RPMI8226 (cell line): ENCODE measurements at places on chromosomes 12 and 14.

GRCh38 chr12:93347054-93347785 is 30.5 kb upstream of the NUDT4 start:
- DNase-seq, result no peak

DNA sequence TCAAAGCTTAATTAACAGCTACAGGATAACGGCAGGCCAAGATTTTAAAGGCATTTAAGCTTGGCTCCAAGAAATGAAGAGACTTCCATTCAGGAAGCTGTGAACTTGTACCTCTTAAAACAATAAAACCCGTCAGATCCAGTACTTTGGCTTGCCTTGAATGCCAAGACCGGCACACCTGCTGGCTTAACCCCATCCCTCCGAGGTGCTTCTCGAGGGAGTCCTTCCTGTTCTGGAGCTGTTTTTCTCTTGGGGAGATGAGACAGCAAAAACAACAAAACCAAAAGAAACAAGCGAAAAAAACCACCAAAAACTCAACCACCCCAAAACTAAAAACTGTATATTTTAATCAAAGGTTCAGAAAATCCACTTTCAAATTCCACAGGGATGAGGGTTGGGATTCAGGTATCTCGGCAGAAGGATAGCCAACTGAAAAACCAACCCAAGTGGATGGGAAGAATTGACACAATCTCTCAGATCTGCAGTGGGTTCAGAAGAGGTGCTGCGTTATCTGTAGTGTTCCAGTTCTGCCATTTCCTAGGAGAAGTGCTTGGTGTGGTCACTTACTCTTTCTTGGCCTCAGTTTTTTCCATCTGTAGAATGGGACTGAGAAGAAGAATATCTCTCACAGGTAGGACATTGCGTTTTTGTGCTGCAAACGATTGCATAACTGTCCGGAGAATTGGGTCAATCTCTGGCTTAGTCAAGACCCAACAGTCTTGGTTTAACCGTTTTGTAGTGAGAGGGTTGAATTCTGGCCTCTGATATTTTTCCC is 420.1 kb downstream of the VRK1 start:
- no peak for DNase-seq

DNA sequence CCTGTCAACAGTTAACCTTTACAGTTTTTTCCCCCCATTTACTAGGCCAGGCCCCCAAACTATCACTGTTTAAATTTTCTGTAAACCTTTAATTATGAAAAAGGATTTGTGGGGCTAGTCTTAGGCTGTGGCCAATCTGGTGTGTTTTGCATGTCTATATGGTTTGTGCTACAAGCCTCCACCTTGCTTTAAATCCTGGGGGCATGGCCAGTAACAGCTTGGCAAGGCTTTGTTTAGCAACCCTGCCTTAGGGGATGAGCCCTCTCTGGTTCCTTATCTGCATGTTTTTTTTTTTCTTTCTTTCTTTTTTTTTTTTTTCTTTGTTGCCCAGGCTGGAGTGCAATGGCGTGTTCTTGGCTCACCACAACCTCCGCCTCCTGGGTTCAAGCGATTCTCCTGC is 102.7 kb downstream of the KCNMB4 start:
- no peak for DNase-seq

GRCh38 chr14:36998686-36999085 is 173.7 kb downstream of the SLC25A21 start:
- DNase-seq, result no peak

GRCh38 chr12:91091916-91092715 is 19.2 kb downstream of the LUM start:
- DNase-seq, result no peak

DNA sequence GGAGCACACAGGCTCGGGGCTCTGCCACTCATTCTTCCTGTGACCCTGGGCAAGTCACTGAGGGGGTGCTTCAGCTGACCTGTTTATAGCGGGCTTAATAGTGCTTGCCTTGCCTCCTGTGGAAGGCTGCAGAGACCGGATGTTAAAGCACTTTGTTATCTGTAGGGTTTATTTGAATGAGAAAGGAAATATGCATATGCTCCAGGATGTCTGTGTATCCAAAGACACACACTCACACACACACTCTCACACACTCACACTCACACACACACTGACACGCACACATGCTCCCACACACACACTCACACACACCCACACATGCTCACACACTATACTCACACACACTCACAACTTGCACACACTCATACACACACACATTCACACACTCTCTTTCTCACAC is 56.1 kb upstream of the DDX11 start:
- DNase-seq, result no peak

- DNase-seq, result peak; percentile 67
Measured at GRCh38 chr12:49195736-49196135, 6.9 kb upstream of the TUBA1A start.

GRCh38 chr12:95117178-95117599 is 43.8 kb upstream of the NR2C1 start:
- DNase-seq, result peak; percentile 79

DNA sequence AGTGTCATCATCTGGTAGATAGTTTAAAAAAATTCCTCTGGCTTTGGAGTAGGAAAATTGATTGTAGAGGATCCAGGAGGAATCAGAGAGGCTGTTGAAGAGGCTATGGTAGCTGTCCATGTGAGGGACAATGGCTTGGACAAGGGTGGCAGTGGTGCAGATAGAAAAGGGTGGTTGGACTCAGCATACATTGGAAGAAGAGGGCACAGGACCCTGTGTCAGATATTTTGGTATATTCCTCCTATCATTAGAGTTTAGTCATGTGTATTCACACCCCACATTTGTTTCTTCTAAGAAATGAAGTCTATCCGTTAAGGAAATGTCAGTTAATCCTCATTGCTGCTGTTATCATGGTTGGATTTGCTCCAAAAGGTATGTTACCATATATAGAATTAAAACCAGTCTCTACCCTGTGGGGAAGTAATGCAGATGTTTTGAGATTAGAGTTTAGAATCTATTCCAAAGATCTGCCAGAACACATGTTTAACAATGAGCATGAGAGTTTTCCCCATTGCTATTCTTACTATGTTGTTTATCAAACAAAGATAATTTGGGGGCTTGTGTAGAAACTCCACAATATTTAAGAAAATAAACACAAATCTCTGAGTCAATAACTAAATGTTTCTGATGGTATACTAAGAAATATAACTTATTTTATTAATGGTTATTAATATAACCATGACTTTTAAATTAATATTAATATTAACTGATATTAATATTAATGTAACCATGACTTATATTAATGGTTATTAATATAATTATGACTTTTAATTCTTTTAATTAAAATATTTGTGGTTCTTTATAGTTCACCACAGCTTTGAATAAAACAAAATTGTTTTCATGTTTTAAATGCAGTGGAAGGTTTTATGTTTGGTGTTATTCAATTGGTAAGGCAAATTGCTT is 80.9 kb downstream of the CRADD start:
- no peak for DNase-seq

DNA sequence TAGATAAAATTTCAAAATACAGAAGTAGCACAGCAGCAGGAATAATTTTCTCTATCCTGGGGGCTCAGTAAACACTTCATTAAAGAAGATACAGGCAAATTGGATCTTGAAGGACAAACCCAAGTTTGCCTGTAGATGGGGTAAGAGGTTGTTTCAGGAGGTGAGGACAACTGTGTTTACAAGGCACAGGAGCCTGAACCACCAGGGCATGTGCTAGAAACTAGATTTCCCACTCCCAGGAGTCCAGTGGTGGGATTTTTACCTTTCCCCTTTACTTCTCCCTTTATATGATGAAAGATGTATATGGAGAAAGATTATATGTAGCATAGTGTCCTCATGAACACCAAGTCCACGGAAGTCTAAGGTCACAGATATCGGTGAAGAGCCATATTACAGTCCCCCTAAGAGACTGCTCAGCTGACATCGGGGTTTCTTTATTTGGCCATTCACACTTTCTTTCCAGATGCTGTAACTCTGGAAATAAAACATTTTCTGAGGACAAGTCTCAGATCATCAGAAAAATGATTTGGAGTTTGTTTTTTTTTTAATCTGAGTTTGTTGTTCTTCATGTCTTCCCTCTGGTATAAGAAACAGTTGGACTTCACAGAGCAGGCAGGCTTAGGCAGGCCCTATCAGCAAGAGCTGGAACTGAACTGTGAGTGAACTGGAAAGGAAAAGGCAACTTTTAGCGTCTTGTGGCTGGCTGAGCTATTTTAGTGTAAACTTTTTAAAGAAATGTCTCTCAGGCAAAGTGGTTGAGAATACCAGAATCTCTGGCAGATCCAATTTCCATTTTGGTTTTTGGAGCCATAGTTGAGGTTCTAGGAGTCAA is 8.0 kb upstream of the EVL start:
- DNase-seq, result no peak

DNA sequence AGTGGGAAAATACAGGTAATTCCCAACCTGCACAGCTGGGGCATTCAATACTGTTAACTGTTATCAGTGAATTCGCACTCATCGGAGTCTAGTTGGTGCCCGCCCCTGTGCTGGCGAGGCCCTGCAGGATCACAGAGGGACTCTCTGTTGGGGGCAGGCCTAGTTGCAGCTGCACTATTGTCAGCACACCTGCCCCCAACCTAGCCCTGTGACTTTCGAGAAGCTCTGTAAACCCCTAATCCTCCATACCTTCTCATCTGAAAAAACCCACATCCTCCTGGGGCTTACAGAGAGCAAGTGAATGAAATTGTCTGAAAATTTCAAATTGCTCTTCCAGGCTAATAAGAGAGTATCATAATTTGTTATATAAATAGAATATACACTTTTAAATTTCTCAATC is 132.2 kb upstream of the NUDT4 start:
- DNase-seq, result no peak

DNA sequence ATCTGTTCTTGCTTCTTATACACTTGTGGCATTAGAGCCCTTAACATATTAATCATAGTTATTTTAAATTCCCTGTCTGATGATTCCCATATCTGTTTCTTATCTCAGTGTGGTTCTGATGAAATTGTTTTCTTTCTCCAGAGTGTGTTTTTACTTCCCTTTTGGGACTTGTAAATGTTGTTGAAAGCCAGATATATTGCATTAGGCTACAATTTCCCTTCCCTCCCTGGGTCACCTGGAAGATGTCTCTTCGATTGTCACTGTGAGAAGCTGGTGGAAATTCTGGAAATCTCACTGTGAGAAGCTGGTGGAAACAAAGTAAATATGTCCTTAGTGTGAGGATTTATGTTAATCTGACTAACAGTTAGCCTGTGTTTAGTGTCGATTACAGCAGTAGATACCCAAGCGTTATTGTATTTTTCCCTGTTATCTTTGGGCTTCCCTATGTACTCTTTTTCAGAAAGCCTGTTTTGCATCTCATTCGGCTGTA is 717.3 kb downstream of the TRHDE start:
- DNase-seq, result no peak

DNA sequence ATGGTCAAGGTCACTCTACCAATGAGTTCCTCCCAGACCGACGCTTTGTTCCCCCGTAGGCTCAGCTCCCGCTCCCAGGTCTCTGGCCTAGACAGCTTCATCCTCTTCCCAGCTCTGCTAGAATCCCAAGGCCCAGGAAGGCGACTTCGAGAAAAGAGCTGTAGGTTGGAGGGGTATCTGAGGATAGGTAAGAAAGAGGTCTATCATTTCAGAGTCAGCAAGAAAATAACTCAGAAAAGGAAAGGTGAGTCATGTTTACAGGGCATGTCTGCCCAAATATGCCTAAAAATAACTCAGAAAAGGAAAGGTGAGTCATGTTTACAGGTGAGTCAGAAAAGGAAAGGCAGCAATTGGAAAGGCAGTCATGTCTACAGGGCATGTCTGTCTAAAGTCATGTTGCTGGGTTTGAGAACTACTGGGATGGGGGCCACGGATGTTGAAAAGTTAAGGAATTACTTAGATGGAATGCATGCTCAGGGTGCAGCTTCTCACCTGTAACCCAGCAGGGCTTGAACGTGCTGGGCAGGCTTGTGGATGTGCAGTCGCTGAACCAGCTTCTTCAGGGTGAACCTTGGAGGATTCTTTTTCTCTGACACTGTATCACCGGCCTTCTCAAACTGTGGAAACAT is 12.2 kb downstream of the TEP1 start:
- peak; percentile 38 for DNase-seq

DNA sequence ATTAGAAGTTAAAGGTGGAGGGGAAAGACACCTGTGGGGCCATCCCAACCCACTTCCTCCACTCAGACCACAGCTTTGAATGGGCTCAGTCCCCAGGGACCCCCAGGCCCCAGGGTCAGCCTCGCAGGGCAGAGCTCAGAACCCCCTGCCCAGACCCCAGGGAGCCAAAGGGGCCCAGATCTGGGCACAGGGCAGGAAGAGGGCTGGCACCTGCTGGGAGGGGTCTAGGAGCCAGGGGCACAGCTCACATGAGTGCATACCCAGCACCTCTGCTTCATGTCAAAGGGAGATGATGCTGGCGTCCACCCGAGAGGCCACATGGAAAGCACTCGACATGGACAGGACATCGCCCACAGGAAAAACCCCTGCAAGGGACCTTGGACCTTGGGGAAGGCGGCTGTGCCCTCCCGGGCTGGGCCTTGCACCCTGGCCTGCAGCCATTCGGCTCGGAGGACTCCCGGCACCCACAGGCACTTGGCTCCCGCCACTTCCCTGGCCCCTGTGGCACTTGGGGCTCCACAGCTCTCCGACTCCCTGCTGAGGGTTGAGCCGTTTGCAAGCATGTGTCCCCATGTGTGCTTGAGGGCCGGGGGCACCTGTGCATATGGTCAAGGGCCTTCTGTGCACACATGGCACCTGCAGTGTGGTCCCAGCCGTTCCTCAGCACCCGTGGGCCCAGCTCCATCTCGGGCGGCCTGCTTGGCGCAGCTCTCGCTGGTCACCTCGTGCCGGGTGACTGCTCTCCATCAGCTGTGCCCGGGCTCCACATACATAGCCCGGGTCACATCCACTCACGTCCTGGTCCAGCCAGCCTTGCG is 7.8 kb upstream of the AMN start:
- DNase-seq, result no peak

DNA sequence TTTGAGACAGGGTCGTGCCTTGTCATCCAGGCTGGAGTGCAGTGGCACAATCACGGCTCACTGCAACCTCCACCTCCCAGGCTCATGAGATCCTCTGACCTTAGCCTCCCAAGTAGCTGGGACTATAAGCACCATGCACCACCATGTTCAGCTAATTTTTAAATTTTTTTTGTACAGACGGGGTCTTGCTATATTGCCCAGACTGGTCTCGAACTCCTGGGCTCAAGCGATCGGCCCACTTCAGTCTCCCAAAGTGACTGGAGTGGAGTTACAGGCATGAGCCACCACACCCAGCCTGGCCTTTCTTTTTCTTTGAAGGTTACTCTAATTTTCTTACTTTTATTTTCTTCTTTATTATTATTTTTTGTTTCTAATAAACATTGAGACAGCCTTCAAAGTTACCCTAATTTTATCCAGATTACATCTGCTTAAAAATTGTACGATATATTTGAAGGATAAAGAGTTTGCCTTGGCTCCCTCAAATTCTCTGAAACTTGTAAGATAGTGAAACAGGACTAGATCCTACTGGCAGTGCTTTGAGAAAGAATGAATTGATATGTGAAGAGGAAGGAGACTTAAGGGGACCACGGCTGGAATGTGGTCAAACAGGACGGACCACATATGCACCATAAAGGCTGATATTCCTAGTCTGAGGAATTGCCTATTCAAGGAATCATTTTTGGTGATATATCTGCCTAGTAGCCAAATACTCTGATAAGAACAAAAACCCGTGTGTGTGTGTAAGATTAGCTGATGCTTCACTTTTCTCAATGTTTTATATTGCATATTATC is 14.1 kb upstream of the SINHCAF start:
- DNase-seq, result no peak

GRCh38 chr14:37416264-37416663 is 178.8 kb downstream of the FOXA1 start:
- DNase-seq, result no peak

- DNase-seq, result no peak
Measured at GRCh38 chr12:116249938-116250337, 27.6 kb downstream of the MED13L start.

- no peak for DNase-seq
Measured at GRCh38 chr12:99332936-99333591, 314.5 kb upstream of the GARIN6 start.
